ENCODE measurements at places on chromosomes 4 and X.

DNA sequence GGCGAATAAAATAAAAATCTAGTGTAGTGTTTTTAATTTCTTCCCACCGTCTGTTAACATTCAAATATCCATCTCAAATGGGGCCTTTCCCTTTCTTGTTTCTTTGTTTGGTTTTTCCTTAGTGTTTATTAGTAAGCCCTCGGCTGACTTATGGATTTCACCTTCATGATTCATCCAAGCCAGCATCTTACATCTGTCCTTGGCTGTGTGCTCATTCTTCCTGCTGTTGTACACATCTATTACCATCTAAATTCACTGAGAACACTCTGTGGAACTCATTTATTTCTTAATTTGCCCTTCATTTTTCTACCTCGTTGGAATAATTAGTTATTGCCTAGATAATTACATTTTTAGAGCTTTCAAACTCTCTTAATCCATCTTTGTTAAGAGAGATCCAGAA lies 84.9 kb downstream of the SPCS3 start:
- DNase-seq: no peak

- no peak for DNase-seq
These were observed 61.1 kb upstream of the DCTD start for GRCh38 chr4:182978152-182978827.

GRCh38 chr4:8639021-8639420 lies 46.5 kb downstream of the CPZ start:
- DNase-seq: no peak

- DNase-seq: no peak
These were observed 249.2 kb downstream of the IDS start for GRCh38 chrX:149255860-149256259.

DNA sequence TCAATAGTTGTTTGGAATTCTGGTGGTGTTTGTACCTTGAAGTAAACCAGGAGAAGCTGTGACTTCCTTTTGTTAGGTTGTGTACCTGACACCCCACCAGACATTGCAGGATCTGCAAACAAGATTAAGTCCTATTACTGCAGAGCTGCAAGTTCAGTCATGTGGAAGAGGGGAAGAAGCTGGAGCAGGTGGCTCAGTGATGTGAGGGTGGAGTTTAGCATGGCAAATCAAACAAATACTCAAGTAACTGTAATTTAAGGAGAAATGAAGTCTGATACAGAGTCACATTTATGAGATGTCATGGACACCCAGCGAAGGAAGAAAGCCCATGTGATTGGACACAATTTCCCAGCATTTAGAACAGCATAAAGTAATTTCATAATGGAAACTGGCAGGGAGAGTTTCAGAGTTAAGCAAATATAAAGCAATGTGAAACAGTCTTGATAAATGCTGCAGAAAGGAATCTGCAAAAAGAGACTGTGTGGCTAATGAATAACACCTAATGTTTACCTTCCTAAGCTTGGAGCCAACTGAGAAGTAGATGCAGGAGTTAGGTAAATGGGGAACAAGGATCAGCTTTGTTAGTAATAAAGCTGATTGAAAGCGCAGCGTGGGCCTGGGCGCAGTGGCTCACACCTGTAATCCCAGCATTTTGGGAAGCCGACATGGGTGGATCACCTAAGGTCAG lies 249.1 kb downstream of the GBA3 start:
- no peak for DNase-seq

DNA sequence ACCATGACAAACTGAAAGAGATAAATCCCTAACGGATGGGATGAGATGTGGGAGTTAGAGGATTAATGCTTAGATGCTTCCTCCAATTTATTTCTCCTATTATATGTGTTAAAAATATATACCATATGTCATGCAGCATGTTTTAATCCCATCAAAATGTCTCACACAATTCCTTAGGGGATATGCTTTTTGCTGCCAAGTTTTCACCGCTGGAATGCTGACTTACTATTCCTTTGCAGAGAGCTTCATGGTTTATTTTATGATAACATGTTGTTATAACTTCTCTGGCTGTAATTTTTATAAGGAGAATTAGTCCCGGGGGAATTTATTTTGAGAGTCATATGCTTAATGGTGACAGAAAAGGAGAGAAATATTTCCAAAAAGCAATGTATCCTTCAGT lies 670.3 kb downstream of the IL1RAPL1 start:
- no peak for DNase-seq

GRCh38 chrX:68794461-68794860 lies 34.4 kb upstream of the EFNB1 start:
- DNase-seq: no peak

GRCh38 chrX:55742649-55743048 lies 25.1 kb downstream of the RRAGB start:
- no peak for DNase-seq

- DNase-seq: no peak
These were observed 28.7 kb downstream of the IL13RA1 start for GRCh38 chrX:118756101-118756500.

DNA sequence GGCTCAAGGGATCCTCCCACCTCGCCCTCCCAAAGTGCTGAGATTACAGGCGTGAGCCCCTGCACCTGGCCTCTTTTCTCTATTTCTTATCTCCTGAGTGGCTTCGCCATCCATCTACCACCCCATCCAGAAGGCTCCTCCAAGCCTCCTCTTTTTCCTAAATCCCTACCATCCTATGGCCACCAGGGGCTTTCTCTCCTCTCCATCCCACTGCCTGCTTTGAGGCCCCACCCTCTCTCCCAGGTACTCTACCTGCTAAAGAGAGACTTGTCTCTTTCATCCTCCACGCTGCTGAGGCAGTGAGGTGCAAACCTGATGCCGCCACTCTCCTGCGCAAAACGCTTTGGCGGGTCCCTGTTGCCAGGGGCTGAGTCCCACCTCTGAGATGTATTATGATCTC lies 7.0 kb downstream of the RS1 start:
- no peak for DNase-seq

DNA sequence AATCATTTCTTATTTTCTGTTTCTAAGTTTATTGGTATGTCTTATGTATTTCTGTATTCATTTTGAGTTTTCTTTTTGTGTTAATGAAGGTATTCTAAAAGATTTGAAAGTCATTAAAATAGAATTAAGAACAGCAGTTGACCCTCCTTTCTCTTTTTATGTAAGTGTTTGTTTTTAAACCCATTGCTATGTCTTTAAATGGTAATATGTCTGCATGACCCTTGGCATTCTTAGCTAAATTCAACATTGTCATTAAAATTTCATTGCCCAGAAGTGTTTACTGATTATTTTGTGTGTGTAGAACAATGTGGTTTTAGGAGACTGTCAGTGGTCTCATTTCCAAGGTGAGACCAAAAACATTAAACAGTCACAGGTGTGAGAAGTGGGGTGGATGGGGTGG lies 197.8 kb downstream of the PCDH7 start:
- DNase-seq: no peak

DNA sequence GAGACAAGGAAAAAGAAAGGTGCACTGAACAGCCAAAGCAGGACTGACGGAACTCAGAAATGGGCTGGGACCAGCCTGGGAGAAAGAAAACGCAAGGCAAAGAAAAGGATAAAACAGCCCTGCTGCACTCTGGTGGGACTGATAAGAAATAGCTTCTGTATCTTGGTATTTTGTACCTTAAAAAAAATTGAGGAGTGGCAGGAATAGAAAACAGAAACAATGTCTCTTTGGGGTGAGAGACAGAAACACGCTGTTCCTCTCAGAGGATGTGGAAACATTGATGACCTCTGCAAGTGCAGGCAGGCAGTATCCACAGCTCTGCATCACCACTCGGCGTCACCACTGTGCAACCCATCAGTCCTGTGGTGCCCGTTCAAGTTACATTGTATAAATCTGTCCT lies 152.5 kb upstream of the SPRY1 start:
- DNase-seq: no peak

GRCh38 chr4:23384741-23385140 lies 505.1 kb downstream of the PPARGC1A start:
- no peak for DNase-seq

GRCh38 chrX:123277347-123277746 lies 93.3 kb downstream of the GRIA3 start:
- no peak for DNase-seq

- no peak for DNase-seq
These were observed 553.3 kb upstream of the MAGEB2 start for GRCh38 chrX:29662101-29662500.

- no peak for DNase-seq
These were observed 23.8 kb downstream of the HTRA3 start for GRCh38 chr4:8293131-8293975.

- DNase-seq: no peak
These were observed 26.7 kb upstream of the ING2 start for GRCh38 chr4:183478123-183478522.

Measured in stimulated activated CD4-positive, alpha-beta T cell treated with anti-CD3 and anti-CD28 coated beads, Interleukin-1b, Interleukin-23, amount 100 ng/mL, for 1 hour (primary cell).